ENCODE measurements at places on chromosomes 2 and 18.

DNA sequence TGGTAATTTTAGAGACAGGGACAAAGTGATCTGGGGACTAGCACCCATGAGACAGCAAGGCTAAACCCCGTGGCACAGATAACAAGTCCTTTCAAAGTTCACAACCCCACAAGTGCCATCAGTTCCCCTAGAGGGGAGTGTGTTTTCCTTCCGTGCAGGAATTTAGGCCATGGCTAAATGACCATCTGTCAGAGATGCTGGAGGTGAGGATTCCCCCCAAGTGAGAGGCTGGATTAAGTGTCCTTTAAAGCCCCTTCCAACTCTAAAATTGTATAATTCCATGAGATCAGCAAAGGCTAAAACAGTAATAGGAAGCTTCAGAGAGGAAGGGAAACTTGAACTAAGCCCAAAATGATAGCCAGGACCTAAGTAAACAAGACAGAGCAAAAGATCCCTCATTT, 8.7 kb downstream of the FEZ2 start:
- no peak for DNase-seq

DNA sequence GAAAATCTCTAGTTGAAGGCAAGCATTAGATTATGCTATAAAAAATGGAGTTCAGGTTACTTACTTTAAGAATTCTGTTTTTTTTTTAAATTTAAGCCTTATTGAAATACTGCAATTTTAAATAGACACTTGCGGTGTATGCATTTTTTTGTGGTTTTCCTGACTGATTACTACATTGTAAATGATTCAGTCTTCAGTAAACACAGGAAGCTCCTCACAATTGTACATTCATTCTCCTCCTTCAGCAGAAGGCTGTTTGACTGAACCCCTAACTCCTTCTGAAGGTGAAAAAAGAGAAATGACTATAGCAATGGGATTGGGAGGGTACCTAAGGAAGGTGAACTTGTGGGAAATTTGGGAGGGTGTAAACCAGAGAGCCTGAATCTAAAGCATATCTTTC, 136.1 kb downstream of the GCA start:
- DNase-seq = no peak

- no peak for DNase-seq
Measured at GRCh38 chr2:207791579-207792243, 22.0 kb upstream of the FZD5 start.

DNA sequence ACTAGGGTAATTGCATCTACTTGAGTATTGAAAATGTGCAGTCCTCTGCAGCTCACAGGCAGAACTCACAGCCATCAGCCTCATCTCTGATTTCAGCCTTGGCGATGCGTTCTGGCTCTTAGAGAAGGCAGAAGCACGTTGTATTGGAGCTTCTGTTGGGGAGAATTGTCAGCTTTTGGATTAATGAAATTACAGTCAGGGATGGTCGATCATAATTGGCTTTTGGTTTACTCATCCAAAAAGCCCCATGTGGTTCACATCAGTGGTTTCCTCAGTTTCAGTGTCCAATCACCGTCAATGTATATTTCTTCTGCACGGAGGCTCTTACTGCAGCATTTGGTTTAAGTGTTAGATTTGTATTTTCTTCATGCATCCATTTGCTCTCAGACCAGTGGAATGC, 218.5 kb upstream of the SOX11 start:
- no peak for DNase-seq

DNA sequence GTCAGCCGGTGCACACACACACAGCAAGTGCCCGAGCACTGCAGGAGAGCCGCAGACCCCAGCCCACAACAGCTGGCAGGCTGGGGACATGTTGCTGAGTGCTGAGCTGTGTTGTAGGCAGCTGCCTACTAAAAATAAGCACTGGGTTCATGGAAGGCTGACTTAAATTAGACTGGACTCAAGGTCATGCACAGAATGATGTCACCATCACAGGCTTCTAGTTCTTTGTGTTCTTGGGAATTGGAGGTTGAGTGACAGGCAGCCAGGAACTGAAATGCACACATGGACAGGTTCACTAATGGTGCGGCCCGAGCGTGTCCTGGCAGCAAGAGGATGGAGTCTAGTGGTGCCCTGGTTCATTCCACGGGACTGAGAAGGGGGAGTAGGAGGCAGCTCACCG, 71.3 kb downstream of the VWA3B start:
- DNase-seq = no peak

DNA sequence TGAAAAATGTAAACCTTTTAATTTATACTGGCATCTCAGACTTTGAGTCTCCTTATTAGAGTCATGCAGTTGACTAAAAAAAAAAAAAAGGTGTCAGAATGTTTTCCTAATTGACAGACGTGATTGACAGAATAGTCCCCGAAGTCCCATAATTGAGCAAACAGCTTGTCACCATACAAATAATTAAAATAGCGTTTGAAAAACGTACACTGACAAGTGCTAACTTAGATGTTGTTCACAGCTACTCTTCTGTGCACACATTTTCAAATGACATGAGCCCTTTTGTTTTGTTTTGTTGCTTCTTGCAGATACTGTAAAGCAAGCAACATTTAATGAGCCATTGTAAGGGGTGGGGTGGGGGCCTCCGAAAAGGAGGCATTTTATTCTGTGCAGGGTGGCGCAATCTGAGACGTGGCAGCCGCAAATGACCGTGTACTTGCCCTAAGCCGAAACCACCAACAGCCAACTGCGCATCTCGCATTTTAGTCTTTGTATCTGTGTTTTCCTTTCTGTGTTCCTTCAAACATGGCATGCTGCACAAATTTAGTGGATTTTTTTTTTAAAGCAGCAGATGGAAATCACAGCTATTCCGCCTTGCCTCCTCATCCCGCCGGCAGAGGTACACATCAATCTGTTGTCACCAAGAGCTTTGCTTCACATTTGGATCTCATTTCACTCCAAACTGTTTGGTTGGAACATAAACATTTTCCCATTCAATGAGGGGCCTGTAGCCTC, 52.4 kb downstream of the LPIN1 start:
- no peak for DNase-seq

DNA sequence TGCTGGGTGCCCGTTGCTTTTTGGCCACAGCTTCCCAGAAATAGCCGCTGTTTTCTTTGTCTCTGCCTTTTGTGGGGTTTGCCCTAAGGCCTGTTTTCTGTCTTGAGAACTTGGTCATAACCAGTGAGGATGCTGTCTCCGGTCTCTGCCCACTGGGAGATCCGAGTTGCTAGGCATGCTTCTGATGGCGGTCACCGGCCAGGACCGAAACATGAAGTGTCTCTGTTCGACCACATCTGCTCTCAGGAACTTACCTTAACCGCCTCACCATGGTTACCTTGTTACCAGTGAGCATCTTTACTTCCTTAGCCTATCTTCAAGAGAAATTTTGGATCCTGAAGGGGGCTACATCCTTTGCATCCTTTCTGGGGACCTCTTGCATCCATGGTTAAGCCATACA, 91.9 kb downstream of the RTP5 start:
- DNase-seq = no peak

DNA sequence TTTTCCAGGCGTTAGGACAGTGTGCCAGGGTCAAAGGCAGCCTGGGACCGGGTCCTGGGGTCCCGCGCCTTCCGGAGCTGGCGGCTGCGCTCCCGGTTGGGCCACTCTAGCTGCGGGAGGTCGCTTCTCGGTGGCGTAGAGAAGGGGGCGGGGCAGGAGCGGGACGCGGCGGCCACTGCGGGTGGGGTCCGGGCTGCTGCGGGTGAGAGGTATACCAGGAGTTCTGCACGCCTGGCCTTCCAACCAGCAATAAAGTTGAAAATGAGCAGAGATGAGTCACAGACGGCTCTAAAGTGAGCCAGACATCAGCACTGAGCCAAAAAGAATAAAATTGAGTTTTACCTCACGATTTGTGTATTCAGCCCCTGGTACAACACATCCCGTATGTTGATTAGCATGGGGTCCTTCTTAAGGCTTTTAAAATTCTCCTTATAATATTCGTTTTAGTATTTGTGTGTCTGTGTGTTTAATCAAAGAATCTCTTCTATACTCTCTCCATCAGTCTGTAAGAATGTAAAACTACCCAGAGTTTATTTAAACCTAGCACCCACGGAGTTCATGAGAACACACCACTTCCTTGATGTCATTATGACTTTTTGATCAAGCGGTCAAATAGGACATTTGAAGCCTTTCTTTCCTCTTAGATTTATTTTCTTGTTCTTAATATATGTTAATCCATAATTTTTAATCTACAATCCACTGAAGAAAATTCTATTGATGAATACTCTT, at the start of gene C1GALT1C1L:
C1GALT1C1L (minus strand) TSS at position 108 of the 729 bp plus-strand sequence; CDS start at position 1, 107 bp downstream.
- DNase-seq = no peak

DNA sequence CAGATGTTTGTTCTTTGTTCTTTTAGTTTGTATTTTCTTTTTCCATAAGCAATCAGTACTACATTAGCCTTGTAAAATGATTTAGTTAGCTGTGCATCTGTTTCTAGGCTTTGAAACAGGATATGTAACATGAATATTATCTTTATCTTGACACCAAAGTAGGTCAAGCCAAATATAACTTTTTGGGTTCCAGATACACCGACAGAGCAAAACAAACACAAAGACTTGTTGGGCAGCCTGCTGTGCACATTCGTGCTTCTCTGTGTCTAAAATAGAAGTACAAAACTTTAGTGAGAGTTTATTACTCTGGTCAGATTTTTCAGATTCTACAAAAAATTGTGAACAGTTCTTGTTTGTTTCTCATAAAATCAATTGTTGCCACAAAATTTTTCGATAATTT, 1059.3 kb upstream of the GYPC start:
- no peak for DNase-seq

GRCh38 chr2:138071720-138072719, 107.7 kb downstream of the HNMT start:
- peak; percentile 92 for DNase-seq

DNA sequence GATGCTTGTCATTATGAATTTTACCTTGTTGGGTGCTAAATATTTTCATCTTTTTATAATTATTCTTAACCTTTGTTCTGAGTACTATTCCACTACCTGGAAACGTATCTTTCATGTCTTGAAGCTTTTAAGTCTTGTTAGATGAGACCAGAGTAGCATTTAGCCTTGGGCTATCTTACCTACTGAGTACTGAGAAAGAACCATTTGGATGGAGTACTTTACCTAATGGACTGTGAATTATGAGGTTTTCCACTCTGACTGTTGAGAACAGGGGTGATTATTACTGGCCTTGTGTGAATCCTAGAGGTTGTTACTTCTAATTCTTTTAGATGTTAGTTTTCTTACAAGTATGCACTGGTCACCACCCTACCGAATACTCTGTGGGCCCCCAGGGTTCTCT, 63.5 kb downstream of the CCDC102B start:
- no peak for DNase-seq

DNA sequence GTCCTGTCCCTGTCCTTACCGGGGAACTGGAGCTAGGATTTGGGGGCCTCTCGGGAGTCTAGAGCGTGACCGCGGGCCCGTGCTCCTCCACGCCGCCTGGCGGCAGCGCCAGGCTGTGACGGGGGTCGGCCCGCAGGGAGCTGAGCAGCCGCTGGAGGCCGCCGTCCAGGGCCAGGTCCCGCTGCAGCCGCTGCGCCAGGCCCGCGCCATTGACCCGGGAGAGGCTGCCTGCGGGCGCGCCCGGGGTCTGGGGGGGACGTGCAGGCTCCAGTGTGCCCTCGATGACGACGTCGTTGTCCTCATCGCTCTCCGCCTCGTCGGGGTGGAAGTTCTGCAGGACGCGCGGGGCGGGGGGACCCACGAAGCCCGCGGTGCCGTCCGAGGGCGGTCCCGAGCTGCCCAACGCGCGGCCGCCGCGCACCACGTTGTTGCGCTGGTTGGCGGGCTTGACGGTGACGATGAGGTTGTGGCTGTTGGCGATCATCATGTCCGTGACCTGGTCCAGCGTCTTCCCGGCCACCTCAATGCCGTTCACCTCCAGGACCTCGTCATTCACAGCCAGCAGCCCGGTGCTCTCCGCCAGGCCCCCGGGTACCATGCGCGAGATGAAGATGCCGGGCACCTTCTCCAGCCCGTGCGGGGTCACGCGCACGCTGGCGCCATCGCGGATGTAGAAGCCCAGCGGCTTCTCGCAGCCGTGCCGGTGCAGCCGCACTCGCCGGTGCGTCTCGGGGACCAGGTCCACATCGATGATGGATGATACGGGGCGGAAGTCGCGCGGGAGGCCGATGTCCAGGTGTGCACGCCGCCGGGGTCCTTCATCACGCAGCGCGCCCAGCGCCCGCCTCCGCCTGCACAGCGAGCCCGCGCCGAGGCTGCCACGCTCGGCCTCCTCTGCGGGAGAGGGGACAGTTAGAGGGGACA, 50.9 kb downstream of the ADNP2 start:
- DNase-seq = no peak

- DNase-seq = no peak
Measured at GRCh38 chr18:24273596-24273995, 124.0 kb downstream of the OSBPL1A start.

GRCh38 chr2:20150806-20151571, 73.9 kb downstream of the SDC1 start:
- no peak for DNase-seq
